ENCODE measurements at places on chromosomes 11 and 22.

- DNase-seq, result no peak
Measured at GRCh38 chr22:28841111-28841510, 40.7 kb upstream of the XBP1 start.

GRCh38 chr11:70335511-70335910, 62.8 kb upstream of the CTTN start:
- no peak for DNase-seq

- DNase-seq, result no peak
Measured at GRCh38 chr11:123360267-123360936, 69.7 kb upstream of the GRAMD1B start.

GRCh38 chr11:28153586-28153985, 45.4 kb downstream of the METTL15 start:
- DNase-seq, result no peak

GRCh38 chr11:124800226-124800929, at the start of gene MSANTD2:
MSANTD2 (minus strand) TSS chr11:124800406; CDS start chr11:124800380, 26 bp downstream.
- peak; percentile 21 for DNase-seq

- DNase-seq, result no peak
Measured at GRCh38 chr11:72227316-72228228, 3.0 kb downstream of the INPPL1 start.

DNA sequence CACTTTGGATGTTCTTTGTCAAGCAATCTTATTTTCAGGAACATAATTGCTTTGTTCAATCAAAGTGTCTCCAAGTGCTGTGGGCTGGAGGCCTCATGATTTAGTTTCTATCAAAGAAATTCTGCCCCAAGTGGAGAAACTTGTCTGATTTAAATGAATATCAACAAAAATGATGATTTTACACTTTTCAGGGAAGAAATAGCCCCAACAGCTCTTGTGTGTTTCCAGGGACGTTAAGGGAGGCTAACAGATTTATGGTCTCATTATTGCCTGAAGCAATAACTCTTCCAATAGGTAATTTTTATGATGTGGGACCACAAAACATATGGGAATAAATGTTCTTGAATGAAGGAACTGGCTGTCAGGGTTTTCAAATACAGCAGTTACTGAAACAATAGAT, 699.1 kb downstream of the FAM181B start:
- DNase-seq, result no peak

- no peak for DNase-seq
Measured at GRCh38 chr11:14644226-14645014, 816 bp downstream of the PDE3B start.

- DNase-seq, result no peak
Measured at GRCh38 chr11:103624708-103625623, 411.5 kb upstream of the DDI1 start.

- no peak for DNase-seq
Measured at GRCh38 chr11:32116668-32117067, 25.8 kb downstream of the RCN1 start.

DNA sequence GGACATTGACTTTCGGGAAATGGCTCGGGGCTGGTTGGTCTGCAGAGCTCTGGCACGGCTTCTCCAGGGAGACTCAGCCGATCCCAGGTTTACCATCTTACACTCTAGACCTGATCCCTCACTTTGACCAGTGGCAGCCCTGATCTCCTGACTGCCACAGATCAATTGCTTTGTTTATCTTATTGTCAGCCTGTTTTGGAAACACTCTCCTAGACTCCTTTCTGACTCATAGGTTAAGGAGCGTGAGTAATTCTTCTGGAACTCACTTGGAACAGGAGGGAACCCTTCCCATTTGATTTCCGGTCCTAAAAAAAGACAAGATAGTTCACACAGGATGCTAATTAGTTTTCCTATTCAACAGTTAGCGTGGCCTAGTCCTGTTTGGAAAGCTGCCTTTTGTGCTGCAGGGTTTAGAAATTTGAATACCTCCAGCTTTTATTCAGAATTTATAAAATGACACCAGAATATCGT, 16.0 kb upstream of the BMAL1 start:
- no peak for DNase-seq

DNA sequence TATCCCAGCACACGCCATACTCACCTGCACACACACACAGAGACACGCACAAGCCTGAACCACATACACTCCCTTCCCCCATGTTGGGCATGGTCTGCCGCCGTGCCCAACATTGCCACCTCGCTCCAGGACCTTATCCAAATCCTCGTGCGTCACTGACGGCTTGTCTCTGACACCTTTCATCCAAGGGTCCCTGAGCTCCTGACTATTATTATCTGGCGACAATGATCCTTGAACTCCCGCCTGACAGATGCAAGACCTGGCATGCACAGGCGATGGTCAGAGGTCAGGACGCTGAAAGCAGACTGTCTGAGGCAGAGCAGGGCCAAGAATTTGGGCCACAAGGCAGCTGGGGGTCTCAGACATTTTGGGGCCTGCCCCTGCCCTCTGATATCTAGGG, 4.2 kb downstream of the MB start:
- no peak for DNase-seq

DNA sequence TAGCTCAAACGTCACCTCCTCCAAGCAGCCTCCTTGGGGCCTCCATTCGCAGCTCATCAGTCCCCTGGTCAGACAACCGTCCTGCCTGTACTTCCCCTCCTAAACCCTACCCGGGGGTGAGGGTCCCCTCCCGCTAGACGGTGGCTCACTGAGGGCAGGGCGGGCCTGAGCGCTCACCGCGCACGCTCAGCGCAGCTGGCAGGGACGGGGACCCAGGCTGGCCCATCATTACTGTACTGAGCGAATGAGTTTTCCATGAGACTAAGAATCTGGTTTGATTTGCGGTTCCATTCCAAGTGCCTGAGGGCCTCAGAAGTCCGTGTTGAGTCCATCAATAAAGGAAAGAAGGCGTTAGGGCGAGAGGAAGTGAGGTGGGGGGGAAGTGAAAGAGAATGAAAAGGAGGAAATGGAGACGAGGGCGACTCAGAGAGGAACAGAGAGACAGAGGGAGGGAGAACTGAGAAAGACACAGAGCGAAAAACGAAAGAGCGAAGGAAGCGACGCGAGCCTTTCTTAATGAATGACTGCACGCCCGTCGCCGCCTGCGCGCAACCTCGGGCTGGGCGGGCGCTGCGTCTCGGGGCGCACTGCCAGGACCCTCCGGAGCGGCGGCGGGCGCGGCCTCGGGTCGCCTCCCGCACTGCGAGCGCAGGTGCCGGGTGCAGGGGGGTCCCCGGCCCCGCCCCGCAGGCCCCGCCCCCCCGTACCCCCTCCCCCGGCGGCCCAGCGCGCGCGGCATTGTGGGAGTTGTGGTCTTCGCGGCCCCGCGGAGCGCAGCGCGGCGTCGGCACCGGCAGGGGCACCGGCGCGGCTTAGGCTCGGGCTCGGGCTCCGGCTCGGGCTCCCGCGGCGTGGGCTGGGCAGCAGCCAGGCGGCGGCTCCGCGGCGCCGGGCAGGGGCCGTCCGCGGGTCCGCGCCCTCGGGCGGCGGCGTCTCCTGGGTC, at the start of gene ASPHD2:
Gene ASPHD2 (plus strand): TSS at position 746 of the 943 bp plus-strand sequence. CDS start 4,356 bp downstream, outside the sequence.
- peak; percentile 56 for DNase-seq
